ENCODE measurements at places on chromosomes 16 and 17.

- DNase-seq = no peak
Observed at GRCh38 chr17:37322826-37323561, 52.8 kb upstream of the C17orf78 start.

DNA sequence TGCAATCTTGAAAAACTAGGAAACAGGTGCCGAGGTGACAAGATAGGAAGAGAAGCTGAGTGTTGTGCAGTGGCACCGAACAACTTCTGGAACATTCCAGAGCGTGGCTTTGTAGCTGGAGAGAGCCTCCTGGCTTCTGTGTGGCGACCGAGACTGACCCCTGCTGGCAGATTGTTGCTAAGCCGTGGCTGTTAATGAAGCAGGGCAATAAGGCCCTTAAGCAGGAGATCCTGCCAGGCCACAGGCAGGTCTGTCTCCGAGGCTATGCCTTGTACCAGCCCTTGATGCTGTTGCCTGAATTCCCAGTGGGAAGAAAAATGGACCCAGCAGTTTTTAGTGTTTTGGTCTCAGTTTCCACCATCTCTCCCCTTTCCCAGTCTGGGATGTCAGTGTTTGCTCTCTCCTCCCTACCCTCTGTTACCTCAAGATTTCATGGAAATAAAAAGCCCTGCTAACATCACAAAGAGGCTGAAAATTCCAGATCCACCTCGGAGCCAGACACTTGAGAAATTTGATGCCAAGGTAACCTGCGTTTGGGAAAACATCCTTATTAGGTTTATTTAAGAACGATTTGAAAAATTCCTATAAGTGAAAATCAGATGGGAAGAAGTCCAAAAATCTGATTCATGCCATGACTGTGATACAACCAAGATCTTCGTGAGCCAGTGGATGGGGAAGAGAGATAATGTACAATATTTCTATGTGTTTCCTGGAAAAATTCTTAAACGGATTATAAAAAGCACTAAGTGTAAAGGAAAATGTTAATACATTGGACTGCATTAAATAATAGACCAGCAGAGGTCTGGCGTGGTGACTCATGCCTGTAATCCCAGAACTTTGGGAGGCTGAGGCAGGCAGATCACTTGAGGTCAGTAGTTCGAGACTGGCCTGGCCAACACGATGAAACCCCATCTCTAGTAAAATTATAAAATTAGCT is 265.1 kb downstream of the PRKCA start:
- DNase-seq = peak; percentile 82

- DNase-seq = no peak
Observed at GRCh38 chr16:13055480-13055879, 154.1 kb downstream of the SHISA9 start.

GRCh38 chr16:1290860-1291575 is 18.4 kb upstream of the UBE2I start:
- no peak for DNase-seq

- DNase-seq = no peak
Observed at GRCh38 chr17:55652825-55653224, 69.8 kb downstream of the TMEM100 start.

DNA sequence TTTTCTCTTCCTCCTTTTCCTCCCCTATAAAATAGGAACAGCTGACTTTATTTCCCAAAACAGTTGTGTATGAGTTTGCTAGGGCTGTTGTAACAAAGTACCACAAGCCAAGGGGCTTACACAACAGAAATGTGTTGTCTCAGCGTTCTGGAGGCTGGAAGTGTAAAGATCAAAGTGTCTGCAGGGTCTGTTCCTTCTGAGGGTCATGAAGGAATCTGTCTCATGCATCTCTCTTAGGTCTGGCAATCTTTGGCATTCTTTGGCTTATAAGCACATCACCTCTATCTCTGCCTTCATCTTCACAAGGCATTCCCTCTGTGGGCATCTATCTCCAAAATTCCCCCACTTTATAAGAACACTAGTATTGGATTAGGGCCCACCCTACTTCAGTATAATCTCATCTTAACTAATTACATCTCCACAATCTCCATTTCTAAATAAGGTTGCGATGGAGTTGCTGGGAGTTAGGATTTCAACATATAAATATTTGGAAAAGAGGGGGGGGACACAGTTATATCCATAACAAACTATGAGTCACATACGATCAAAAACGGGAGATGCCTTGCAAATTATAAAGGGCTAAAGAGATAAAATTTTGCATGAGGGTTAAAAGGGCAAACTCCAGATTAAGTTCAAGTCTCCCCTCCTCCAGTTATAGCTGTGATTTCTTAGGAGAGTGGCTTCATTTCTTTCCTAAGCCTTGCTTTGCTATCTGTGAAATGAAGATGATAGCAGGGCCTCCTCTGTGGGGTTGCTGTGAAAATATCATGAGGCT is 109.7 kb downstream of the VAT1L start:
- no peak for DNase-seq

GRCh38 chr17:43832976-43833829 is at the start of gene MPP3:
Gene MPP3, minus strand, starts transcription at chr17:43833146. Its CDS starts 1,240 bp downstream, at chr17:43831906.
- no peak for DNase-seq

GRCh38 chr17:67642488-67642887 is 75.2 kb upstream of the NOL11 start:
- DNase-seq = no peak

DNA sequence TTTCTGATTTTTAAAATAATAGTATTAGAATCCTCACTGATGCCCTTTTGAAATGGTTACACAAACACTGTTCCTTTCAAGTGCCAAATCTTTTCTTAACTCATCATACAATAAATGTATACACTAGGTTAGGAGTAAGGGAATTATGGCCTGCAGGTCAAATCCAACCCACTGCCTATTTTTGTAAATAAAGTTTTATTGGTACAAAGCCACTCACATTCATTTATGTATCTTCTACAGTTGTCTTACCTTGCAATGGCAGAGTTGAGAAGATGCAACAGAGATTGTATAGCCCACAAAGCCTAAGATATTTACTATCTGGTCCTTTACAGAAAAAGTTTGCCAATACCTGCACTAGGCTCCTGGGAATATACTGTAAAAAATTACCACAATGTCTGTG is 47.8 kb downstream of the IKZF3 start:
- DNase-seq = no peak

- DNase-seq = no peak
Observed at GRCh38 chr16:56450275-56450985, 702 bp downstream of the NUDT21 start.

GRCh38 chr16:14151256-14152030 is 80.3 kb downstream of the MRTFB start:
- no peak for DNase-seq

- DNase-seq = no peak
Observed at GRCh38 chr17:31431852-31432658, 40.6 kb downstream of the RAB11FIP4 start.

Data from activated CD4-positive, CD25-positive, alpha-beta regulatory T cell treated with anti-CD3 and anti-CD28 coated beads, Interleukin-2, amount 50 U/mL, for 72 hours (primary cell).